ENCODE measurements at places on chromosomes 12 and 14.

- no peak for DNase-seq
Measured at GRCh38 chr12:53594897-53595615, 31.1 kb downstream of the ATF7 start.

- DNase-seq: no peak
Measured at GRCh38 chr14:101559624-101560533, 1.4 kb upstream of the DIO3 start.

DNA sequence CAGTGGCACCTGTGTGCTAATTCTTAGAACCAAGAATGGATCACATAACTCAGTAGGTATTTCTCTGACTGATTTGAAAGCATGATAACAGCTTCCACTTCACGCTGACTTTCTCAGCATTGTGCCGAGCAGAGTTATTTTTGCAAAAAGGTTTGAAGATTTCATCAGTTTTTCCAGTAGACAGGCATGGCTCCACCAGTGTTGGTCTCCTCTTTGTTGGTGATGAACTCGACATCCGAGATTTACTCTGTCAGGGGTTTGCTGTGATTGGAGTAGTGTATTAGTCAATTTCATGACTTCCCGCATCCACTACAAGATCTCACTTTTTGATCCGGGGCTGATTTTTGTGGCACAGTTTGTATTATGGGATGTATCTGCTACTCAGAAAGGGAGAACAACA is 85.3 kb downstream of the PRKCH start:
- no peak for DNase-seq

DNA sequence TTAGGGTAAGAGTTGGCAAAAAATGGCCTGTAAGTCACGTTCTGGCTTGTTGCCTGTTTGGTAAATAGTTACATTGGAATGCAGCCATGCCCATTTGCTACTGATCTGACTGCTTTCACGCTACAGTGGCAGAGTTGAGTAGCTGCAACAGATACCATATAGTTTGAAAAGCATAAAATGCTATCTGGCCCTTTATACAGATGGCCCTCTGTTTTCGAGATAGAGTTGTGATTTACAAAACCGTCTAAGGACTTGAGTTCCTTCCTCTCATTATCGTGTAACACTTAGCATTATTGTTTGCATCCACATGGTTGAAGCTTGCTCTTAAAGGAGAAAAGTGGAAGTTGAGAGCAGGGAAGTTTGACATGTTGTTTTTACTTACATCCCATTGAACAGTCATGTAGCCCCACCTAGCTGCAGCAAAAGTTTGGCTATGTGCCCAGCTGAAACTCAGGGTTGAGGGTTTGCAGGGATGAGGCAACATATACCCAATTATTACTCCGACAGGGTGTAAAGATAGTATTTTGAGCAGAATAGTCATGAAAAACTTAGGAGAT is 11.3 kb upstream of the SCFD1 start:
- DNase-seq: no peak

DNA sequence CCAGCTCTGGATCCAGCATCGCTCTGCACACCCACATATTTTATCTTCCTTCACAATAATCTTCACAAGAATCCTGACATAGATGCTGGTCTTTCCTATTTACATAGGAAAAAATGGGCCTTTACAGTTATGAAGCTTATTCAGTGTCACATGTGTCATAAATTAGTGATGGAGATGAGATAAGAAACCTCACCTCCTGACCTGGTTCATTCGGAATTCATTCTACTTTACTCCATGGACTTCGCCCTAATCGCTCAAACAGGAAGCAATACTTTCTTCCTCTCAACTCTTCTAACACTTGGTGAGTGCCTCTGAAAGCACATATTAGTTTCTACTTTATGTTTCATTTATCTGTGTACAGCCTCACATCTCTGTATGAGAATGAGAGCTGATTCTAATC is 12.0 kb upstream of the SINHCAF start:
- no peak for DNase-seq

GRCh38 chr12:114938487-114939210 is 254.7 kb upstream of the TBX3 start:
- DNase-seq: no peak

DNA sequence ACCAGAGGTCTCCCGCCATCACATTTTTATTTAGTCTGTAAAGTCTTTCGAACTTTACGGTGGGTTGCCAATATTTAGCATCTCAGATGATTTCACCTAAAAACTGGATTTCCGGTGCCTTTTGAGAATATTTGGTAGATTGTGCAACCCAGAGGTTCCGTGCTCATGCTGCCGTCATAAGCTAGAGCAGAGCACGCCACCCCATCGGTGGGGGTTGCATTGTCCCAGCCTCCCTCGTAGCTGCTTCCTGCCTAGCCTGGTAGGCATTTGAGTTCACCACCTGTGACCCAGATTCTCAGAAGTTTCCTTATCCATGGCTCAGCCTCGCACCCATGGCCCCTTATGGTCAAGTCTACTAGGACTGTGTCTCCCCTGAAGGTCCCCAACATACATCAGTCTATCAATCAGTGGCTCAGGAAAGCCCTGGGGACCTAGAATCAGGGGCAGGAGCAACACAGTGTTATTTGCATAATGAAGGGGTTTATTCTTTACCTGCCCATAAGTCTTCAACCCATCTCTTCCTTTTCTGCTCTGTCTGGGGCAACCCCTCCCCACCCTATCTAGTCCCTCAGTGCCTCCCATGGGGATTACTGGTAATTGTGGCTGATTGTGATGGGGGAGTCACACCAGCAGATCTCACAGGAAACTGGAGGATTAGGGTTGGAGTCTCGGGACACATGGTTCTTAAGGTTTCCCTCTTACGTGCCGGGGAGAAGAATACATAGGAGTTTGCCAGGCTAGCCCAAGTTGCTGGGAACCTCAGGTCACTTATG is 152.3 kb downstream of the PHETA1 start:
- no peak for DNase-seq

GRCh38 chr14:38646391-38646790 is 390.5 kb upstream of the CLEC14A start:
- no peak for DNase-seq

GRCh38 chr14:90699016-90699415 is 117.2 kb downstream of the TTC7B start:
- DNase-seq: no peak

GRCh38 chr12:55633151-55633550 is 3.5 kb upstream of the OR10P1 start:
- no peak for DNase-seq

DNA sequence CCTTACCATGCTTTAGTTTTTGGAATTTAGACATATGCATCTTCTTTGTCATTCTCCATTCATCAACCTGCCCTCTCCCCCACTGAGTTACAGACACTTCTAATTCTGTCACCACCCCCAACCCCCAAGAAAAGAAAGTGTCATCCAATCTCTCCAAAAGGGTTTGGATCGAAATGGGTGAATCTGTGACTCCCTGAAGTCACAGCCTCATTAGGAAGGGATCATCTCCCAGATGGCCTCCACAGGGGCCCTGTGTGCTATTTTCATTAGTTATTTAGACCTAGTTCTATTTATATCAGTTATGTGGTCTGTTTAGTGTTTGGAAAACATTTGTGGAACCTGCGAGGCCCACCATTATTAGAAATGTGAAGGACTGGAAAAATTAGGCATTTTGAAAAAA is 191.0 kb upstream of the ATP2B1 start:
- no peak for DNase-seq

- DNase-seq: no peak
Measured at GRCh38 chr12:116247377-116247776, 30.1 kb downstream of the MED13L start.

- DNase-seq: no peak
Measured at GRCh38 chr12:130526813-130527212, 189.1 kb downstream of the PIWIL1 start.

GRCh38 chr12:84470361-84470760 is 442.2 kb downstream of the SLC6A15 start:
- no peak for DNase-seq

DNA sequence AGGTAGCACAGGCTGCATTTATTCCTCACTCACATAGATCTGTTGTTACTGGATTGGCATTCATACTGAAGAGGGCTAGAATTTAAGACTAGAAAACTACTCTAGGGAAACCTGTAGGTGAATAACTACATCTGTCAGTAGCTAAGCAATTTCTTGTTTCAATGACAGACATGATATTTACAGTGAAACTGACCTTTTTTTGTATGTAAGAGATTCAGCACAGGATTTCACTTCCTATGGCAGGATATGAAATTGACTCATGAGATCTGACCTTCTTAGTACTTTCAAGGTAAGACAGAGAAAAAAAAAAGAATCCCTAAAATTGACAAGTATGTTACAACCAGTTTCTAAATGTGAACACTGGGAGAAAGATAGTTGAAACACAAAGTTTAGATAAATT is 189.8 kb upstream of the SLC16A7 start:
- DNase-seq: no peak
